ENCODE measurements at places on chromosomes 4 and X. TPM values are rescaled to one million over a fixed set of nuclear protein-coding genes. Genes with fewer than 3 reads are reported as not detected.
A peak's percentile ranks its signal among the peaks of the same experiment; 100 is the strongest.

DNA sequence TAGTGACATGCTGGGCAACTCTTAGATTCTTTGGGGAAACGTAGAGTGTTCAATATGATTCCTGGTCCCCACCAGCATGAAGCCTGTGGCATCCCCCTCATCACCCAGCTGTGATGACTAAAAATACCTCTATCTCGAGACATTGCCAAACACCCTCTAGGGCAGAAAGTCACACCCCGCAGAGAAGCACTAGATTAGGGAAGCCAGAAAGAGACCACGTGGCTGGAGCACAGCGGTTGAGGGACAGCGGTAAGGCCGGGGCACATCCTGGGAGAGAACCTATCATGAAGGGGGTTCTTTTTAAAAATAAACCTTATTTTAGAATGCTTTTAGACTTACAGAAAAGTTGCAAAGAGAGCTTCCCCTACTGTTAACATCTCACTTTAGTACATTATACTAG lies 11.0 kb downstream of the FAT1 start:
- no peak for DNase-seq
- H3K4me1 ChIP-seq: no peaks in the 10 kb centered on the region

DNA sequence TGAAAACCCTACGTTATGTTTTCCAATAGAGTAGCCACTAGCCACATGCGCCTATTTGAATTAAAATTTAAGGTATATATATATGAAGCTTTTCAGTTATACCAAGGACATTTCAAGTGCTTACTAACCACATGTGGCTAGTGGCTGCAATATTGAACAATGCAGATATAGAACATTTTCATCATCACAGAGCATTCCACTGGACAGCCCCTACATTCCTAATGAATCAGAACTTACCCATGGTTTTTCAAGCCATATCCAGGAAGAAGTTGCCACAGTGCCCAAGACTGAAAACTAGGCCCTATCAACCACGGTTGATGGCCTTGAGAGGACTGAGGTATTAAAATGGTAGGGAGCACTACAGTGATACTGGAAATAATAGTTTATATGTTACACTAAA lies 29.7 kb downstream of the NEK1 start:
- peaks cover 9% of the 10 kb centered on the region for H3K36me3 ChIP-seq
- H3K27me3 ChIP-seq: no peaks in the 10 kb centered on the region
- H3K27ac ChIP-seq: no peak overlapping the region
- peaks cover 7% of the 10 kb centered on the region for H3K4me1 ChIP-seq
- no peak overlapping the region for H3K4me3 ChIP-seq

DNA sequence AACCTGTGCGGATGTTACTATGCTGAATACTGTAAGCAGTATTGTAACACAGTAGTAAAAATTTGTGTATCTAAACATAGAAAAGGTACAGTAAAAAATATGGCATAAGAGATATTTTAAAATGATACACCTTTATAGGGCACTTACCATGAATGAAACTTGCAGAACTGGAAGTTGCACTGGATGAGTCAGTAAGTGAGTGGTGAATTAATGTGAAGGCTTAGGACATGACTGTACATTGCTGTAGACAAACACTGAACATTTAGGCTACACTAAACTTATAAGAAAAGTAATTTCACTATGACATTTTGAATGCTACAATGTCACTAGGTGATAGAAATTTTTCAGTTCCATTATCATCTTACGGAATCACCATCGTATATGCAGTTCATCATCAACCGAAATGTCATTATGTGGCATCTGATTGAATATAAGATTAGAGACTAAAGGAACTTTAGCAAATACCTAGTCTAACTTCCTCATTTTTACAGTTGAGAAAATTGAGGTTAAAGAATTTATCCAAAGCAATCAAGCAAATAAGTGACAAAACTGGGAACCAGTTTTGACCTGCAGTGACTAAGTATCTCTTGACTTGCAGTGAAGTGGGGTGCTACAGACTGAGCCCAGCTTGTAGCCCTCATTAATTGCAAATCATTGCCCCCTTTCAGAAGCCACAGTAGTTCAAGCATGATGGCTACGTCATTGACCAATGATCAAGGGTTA lies 55.3 kb downstream of the EGF start:
- no peak overlapping the region for H3K27ac ChIP-seq
- H3K36me3 ChIP-seq: peaks cover 3% of the 10 kb centered on the region
- no peak for DNase-seq
- H3K4me1 ChIP-seq: peaks cover 20% of the 10 kb centered on the region
- H3K4me3 ChIP-seq: no peak overlapping the region

GRCh38 chr4:38482696-38483095 lies 181.3 kb upstream of the KLF3 start:
- no peak overlapping the region for H3K27ac ChIP-seq
- peaks cover 1% of the 10 kb centered on the region for H3K27me3 ChIP-seq
- H3K4me1 ChIP-seq: peaks cover 14% of the 10 kb centered on the region
- peaks cover 3% of the 10 kb centered on the region for H3K36me3 ChIP-seq

- no peak for DNase-seq
- no peak overlapping the region for H3K27ac ChIP-seq
- H3K4me3 ChIP-seq: no peak overlapping the region
- no peaks in the 10 kb centered on the region for H3K27me3 ChIP-seq
- no peaks in the 10 kb centered on the region for H3K36me3 ChIP-seq
Measured at GRCh38 chr4:58225460-58225859, 1115.3 kb upstream of the IGFBP7 start.

GRCh38 chr4:138488533-138488932 lies 246.4 kb upstream of the SLC7A11 start:
- no peaks in the 10 kb centered on the region for H3K36me3 ChIP-seq
- H3K4me1 ChIP-seq: no peaks in the 10 kb centered on the region
- H3K27ac ChIP-seq: no peak overlapping the region
- no peaks in the 10 kb centered on the region for H3K27me3 ChIP-seq
- no peak overlapping the region for H3K4me3 ChIP-seq

- H3K27me3 ChIP-seq: no peaks in the 10 kb centered on the region
- peaks cover 10% of the 10 kb centered on the region for H3K36me3 ChIP-seq
- peak overlapping the region; percentile 46 for H3K4me3 ChIP-seq
Measured at GRCh38 chr4:147799986-147800555, 68.2 kb downstream of the ARHGAP10 start.

DNA sequence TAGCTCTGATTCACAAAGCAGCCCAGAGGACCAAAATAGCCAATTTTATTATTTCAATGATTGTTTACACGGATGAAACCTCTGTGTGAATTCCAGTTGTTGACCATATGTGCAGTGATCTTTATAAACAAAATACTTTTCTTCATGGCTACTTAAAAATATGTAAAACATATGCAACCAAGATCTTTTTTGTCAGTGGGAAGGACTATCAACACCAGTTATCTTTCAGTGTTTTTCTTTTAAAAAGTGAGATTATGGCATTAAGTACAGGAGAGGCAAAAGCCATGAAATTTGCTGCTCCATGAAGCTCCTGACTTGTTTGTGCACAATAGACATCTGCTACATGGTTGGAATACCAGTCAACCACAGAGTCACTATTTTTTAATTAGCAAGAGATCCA lies 184.4 kb downstream of the DKK2 start:
- H3K36me3 ChIP-seq: no peaks in the 10 kb centered on the region
- H3K4me3 ChIP-seq: no peak overlapping the region

DNA sequence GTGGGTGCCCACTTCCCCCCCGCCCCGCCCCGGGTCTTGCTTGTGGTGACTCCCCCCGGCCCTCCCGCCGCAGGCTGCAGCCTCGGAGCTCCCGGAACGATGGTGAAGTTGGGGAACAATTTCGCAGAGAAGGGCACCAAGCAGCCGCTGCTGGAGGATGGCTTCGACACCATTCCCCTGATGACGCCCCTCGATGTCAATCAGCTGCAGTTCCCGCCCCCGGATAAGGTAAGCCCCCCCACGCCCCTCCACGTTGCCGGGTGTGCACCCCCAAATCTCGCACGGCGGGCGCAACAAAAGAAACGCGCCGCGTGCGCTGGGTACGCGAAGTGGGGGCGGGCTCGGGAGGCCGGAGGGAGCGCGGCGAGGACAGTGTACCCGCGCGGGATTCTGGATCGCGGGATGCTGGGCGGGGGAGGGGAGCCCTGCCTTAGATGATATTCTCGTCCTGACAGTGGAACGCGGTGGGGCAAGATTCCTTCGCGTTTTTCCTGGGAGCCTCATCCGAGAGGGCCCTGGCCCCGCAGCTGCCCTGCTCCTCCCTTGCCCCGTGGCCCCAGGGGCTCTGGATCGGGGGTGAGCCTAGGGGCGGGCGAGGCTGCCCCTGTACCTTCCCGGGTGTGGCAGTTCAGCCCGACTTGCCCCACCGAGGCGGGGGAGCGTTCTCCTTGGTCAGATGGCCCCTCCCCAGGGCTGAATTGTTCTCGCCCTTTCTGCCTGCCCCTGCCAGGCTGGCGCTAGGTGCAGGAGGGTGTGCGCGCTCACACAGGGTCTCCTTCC lies 819 bp downstream of the NSG1 start:
- peaks cover 45% of the 10 kb centered on the region for H3K27me3 ChIP-seq
- H3K4me1 ChIP-seq: peaks cover 14% of the 10 kb centered on the region
- DNase-seq: no peak
- no peak overlapping the region for H3K27ac ChIP-seq
- H3K4me3 ChIP-seq: peak overlapping the region; percentile 62

DNA sequence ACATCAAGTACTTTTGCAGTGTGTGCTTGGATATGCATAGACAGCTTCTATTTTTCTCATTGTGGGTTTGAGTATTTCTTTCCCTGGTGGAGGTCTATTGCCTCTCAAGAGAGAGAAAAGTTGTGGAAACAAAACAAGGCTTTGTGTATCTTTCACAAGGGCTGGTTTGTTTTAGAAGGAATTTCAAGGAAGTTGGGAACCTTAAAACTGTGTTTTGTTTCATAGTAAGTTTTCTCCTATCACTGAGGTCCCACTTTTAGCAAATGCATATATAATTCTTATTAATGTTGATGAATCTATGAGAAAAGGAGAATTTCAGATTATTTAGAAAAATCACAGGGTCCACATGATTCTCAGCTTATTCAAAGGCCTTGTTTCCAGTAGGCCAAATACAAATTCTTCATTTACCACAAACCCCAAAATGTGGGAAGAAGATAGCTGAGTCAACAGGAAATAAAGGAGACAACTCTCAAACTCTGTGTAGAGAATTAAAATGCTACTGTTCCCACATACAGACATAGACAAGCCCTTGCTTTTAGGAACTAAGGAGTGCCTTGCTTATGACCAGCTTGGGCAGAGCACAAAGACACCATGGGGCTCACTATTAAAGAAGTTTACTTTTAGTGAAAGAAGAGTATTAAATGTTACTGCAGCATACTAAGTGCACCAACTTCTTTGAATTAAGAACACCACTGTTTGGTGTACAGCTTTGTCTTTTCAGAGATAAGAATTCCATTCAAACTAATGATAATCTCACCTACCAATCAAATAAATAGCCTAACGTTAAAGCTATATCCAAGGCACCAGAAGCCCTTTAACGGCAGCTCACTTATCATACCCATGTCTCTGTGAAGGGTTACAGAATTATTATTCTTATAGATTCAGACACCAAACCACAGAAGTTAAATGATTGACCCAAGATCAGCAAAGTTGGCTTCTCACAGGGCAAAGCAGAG lies 177.4 kb upstream of the LEF1 start:
- DNase-seq: no peak
- peaks cover 51% of the 10 kb centered on the region for H3K4me1 ChIP-seq
- H3K4me3 ChIP-seq: no peak overlapping the region
- no peaks in the 10 kb centered on the region for H3K27me3 ChIP-seq

DNA sequence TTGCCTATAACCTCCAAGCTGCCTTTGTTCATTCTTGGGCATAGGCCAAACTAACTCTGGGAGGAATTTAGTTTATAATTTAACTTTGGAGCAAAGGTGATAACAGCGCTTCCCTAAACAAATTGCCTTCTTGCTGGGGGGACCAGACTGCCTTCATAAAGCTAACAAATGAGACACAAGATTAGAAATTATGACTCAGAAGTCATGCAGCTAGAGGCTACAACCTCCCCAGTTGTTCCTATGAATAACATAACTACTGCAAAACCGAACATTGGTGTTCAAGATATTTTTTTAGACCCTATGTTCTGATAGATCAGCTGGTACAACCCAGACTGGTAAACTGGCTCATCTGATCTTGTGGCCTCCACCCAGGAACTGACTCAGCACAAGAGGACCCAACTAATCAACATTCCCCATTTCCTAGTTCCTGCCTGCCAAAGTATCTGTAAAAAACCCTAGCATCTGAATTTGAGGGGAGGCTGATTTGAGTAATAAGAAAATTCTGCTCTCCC lies 22.0 kb upstream of the TMPRSS11B start:
- H3K4me3 ChIP-seq: no peak overlapping the region
- DNase-seq: no peak
- H3K27me3 ChIP-seq: peaks cover 2% of the 10 kb centered on the region
- peaks cover 12% of the 10 kb centered on the region for H3K4me1 ChIP-seq

DNA sequence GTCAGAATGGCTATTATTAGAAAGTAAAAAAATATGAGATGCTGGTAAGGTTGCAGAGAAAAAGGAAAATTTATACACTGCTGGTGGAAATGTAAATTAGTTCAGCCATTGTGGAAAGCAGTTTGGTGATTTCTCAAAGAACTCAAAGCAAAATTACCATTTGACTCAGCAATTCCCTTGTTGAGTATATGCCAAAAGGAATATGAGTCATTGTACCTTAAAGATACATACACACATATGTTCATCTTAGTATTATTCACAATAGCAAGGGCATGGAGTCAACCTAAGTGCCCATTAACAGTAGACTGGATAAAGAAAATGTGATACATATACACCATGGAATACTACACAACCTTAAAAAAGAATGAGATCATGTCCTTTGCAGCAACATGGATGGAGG lies 148.2 kb downstream of the COMMD8 start:
- no peaks in the 10 kb centered on the region for H3K27me3 ChIP-seq
- no peak overlapping the region for H3K4me3 ChIP-seq
- H3K36me3 ChIP-seq: no peaks in the 10 kb centered on the region
- no peaks in the 10 kb centered on the region for H3K4me1 ChIP-seq
- no peak for DNase-seq

DNA sequence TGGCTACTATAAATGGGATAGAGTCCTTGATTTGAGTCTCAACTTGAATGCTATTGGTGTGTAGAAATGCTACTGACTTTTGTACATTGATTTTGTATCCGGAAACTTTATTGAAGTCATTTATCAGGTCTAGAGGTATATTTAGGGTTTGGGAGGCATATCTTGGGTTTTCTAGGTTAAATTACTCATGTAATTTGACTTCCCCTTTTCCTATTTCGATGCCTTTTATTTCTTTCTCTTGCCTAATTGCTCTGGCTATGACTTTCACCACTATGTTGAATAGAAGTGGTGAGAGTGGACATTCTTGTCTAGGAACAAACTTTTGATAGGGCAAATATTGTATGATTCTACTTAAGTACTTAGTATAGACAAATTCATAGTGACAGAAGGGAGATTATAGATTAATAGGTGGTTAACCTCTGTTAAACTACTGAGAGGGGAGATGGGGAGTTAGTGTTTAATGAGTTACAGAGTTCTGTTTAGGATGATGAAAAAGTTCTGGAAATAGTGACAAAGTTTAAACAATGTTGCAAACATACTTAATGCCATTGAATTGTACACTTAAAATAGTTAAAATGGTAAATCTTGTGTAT lies 22.8 kb upstream of the HSPA4L start:
- H3K27me3 ChIP-seq: peaks cover 4% of the 10 kb centered on the region
- DNase-seq: no peak
- no peak overlapping the region for H3K27ac ChIP-seq
- H3K4me3 ChIP-seq: no peak overlapping the region

ART3 gene
- total RNA-seq: not detected

GAGE12H gene
- not detected for total RNA-seq

GRID2 gene
- total RNA-seq: not detected

LDB2 gene
- not detected for total RNA-seq

DTHD1 gene
- 0.12 TPM for total RNA-seq

NAA10 gene
- total RNA-seq: 83.2 TPM

KLF8 gene
- total RNA-seq: 15.2 TPM

TLR10 gene
- 0.23 TPM for total RNA-seq

CYSLTR1 gene
- total RNA-seq: 20.8 TPM

ADH1B gene
- not detected for total RNA-seq

DGKK gene
- total RNA-seq: not detected

HS6ST2 gene
- total RNA-seq: not detected
